ENCODE measurements at places on chromosomes 3 and 15.

- DNase-seq = no peak
Observed at GRCh38 chr3:170324962-170325361, 32.6 kb upstream of the SKIL start.

GRCh38 chr15:60555291-60555690 lies 76.3 kb upstream of the ICE2 start:
- no peak for DNase-seq

- DNase-seq = no peak
Observed at GRCh38 chr15:70245932-70246622, 148.4 kb upstream of the TLE3 start.

GRCh38 chr3:146466604-146467003 lies 2.8 kb downstream of the PLSCR2 start:
- DNase-seq = no peak

DNA sequence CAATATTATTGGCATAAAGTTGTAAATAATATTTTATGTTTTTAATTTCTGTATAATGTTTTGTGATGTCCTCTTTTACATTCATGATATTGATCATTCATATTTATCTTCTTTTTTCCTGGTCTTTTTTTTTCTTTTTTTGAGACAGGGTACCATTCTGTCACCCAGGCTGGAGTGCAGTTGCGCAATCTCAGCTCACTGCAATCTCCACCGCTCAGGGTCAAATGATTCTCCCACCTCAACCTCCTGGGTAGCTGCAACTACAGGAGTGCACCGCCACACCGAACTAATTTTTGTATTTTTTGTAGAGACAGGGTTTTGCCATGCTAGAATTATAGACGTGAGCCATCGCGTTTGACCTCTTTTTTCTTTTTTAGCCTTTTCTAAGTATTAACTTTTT lies 52.9 kb downstream of the USF3 start:
- no peak for DNase-seq

GRCh38 chr3:152969557-152970300 lies 134.8 kb downstream of the P2RY1 start:
- no peak for DNase-seq

GRCh38 chr3:45635475-45636256 lies 41.1 kb downstream of the LIMD1 start:
- no peak for DNase-seq

- no peak for DNase-seq
Observed at GRCh38 chr15:44024155-44024554, 170.9 kb downstream of the FRMD5 start.
